ENCODE measurements at places on chromosomes 13 and 19.

- no peak for DNase-seq
Observed at GRCh38 chr19:2740314-2740656, 468 bp upstream of the SLC39A3 start.

GRCh38 chr13:98488736-98489135, 88.2 kb downstream of the STK24 start:
- no peak for DNase-seq

GRCh38 chr13:94859278-94859691, 146.9 kb upstream of the SOX21 start:
- DNase-seq, result peak; percentile 82

- DNase-seq, result no peak
Observed at GRCh38 chr13:112892426-112893206, 76.4 kb upstream of the MCF2L start.

- peak; percentile 20 for DNase-seq
Observed at GRCh38 chr19:2548966-2549365, 73.0 kb downstream of the GADD45B start.

DNA sequence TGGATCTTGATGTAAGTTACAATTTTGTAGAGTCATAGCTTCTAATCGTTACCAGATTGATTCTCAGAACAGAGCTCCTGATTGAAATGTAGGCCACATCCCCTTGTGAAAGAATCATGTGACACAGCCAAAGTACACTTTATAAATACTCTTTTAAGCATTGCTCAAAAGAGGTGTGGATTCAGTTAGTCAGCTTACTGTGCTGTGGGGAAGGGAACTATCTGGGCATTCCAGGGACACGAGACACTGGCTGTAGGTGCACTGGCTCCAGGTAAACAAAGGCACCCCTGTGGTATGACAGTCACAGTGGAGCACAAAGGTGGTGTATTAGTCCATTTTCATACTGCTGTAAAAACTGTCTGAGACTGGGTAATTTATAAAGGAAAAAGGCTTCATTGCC, 222.8 kb downstream of the LIG4 start:
- no peak for DNase-seq

GRCh38 chr13:102699504-102699903, 4.7 kb upstream of the METTL21C start:
- no peak for DNase-seq
